ENCODE measurements at places on chromosomes 7 and 10.

GRCh38 chr10:6612371-6612770 lies 32.3 kb upstream of the PRKCQ start:
- no peak for DNase-seq

- no peak for DNase-seq
Observed at GRCh38 chr7:131157530-131158243, 170.0 kb upstream of the MKLN1 start.

GRCh38 chr10:23754941-23755340 lies 316.1 kb downstream of the OTUD1 start:
- no peak for DNase-seq

DNA sequence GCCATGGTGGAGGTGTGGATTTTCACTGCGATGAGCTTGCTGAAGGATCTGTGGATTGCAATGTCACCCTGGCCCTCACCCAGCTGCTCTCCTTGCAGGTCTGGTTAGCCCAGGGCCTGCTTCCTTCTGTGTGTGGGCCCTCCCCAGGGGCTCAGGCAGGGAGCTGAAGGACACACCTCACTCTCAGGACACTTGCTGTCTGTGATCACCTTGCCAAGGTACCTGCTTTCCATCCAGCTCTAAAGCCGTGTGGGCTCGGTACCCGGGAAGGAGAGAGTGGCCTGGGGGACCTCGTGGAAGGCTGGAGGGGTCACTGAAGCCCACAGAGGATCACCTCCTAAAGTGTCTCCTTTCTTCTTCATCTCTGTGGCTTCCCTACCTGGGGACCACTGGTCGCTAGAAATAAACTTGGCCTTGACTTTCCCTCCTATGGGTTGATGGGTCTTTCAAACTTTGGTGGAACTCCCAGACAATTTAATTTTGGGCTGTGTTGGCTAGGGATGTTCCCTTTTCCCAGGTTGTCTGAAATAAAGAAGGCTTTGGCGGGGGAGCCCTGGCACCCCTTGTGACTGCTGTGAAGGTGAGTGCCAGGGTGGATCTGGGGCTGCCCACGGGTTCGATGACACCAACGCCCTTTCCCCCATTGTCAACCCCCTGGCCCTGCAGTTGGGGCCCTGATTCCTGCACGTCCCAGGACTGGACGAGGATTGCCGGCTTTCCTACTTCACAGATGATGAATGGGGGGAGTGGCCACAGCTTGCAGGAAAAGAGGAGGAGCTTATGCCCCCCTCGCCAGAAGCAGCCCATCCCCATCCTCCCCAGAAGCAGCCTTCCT lies 331.0 kb downstream of the ADARB2 start:
- DNase-seq: no peak

- peak; percentile 70 for DNase-seq
Observed at GRCh38 chr10:99996671-99997648, 12.8 kb downstream of the DNMBP start.

DNA sequence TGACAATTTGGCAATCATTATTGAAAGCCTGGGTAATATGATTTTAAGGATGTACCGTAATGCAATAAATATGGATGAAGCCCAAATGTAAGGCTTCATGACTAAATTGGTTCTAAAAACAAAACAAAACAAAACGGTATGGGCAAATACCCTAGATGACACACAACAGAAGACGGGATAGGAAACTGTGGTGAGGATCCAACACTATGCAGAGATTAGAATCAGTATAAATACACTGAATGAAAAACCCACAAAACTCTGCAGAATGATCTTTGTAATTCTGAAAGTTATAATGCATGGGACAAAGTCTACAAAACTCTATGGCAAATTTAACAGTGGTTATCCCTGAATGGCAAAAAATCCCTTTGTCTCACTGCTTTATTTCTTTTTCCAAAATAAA lies 57.6 kb downstream of the MALSU1 start:
- peak; percentile 33 for DNase-seq

- DNase-seq: no peak
Observed at GRCh38 chr10:122446668-122447423, 7.6 kb upstream of the ARMS2 start.

DNA sequence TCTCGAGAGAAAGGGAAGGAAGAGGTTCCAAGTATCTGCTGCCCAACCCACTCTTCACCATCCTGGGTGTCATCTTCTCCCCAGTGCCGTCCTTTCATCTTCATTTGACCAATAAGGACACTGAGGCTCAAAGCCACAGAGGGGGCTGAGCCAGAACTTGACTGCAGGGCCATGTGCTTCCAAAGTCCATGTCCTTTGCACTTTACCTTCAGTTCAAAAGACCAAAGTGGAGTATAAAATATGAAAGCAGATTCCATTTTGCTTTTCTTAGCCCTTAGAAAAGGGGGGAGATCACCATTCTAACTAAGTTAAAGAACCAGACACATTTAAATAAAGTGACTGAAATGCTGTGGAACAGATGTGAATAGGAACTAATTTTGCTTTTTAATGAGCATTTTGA lies 56.2 kb downstream of the JAZF1 start:
- no peak for DNase-seq
